ENCODE measurements at places on chromosomes 5 and 9.

DNA sequence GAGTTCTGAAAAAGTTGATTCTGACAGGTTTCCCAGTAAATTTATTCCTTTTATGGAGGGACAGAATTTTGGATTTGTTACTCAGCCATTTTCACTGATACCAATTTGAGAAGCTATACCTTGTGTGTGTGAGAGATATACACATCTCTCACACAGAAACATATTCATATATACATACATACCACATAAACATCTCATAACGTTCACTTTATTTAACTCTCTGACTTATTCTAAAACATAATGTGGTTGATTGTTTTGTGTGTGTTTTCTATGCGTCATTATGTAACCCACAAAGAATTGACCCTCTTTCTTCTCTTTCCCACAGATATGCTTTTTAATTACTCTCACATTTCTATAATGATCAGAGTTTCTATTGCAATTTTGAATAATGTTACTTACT lies 570.8 kb upstream of the TLE4 start:
- DNase-seq = no peak

DNA sequence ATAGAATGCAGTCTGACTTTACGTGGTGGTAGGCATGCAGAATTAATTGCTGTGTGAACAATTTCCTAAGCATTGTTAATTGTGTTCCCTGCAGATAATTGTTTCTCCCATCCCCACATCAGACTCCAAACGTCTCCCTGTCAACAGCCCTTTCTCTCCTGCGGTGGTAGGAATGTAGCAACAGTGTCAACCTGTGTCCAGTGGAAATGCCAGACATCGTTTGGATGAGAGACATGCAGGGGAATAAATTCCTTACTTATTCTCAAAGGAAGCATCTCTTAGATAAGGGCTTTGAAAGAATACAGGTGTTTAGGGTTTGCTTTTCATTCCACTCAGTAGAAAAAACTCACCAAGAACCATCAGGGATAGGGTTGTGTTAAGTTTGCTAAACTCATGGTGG lies 245.3 kb upstream of the WWC1 start:
- no peak for DNase-seq

GRCh38 chr5:149724130-149724840 lies 5.8 kb upstream of the PPARGC1B start:
- no peak for DNase-seq

DNA sequence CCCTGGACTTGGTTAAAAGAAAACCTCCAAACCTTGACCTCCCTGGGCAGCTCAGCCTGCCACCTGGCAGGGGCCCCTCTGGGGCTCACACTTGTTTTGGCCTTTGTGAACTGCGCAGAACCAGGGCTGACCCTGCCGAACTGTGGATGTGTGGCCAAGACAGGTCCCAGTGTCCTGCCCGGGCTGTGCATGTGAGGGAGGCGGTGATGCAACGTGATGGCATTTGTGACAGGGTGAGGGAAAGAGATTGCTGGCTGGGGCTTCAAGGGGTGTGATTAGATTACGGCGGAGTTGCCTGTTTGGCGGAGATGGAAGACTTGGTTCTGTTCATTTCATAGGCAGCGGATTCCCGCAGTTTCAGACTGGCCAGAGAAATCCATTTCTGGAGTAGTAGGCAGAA lies 30.4 kb upstream of the NKX2-5 start:
- DNase-seq = no peak

GRCh38 chr9:70696694-70697335 lies 282.4 kb upstream of the KLF9 start:
- no peak for DNase-seq
